ENCODE measurements at places on chromosomes 7 and 10.
A peak's percentile ranks its signal among the peaks of the same experiment; 100 is the strongest.

DNA sequence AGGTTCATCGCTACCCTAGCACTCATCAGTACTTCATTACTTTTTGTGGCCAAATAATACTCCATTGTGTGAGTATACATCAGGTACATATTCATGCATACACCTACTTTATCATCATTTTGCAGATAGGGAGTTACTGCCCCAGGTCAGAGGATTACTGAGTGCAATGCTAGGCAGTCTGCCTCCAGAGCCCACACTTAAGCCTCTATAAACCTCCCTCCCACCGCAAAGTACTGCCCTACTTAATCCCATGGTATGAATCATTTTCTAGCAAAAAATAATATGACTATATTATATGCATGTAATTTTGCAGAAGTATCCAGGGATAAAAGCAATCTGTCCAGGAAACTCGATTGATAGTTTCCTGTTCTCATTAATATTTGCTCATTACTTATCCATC, 194.3 kb downstream of the GRID1 start:
- no peak for DNase-seq

- no peak for DNase-seq
Measured at GRCh38 chr7:37149051-37149772, 299.5 kb downstream of the ELMO1 start.

DNA sequence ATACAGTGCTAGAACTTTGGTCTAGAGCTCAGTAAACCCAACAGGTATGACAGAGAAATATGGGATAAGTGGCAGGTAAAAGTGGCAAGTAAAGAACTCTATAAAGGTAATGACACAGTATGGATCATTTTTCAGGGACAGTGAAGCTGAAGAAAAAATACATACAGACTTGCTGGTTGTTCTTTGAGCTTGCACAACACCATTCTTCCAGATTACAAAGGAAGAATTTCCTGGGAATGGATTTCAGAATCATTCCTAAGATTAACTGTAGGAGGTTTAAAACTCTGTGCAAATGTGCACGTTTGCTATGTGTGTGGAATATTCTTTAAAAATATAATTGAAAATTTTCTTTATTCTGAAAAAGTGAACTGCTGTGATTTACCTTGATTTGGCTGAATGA, 36.0 kb downstream of the PHF14 start:
- DNase-seq: no peak

DNA sequence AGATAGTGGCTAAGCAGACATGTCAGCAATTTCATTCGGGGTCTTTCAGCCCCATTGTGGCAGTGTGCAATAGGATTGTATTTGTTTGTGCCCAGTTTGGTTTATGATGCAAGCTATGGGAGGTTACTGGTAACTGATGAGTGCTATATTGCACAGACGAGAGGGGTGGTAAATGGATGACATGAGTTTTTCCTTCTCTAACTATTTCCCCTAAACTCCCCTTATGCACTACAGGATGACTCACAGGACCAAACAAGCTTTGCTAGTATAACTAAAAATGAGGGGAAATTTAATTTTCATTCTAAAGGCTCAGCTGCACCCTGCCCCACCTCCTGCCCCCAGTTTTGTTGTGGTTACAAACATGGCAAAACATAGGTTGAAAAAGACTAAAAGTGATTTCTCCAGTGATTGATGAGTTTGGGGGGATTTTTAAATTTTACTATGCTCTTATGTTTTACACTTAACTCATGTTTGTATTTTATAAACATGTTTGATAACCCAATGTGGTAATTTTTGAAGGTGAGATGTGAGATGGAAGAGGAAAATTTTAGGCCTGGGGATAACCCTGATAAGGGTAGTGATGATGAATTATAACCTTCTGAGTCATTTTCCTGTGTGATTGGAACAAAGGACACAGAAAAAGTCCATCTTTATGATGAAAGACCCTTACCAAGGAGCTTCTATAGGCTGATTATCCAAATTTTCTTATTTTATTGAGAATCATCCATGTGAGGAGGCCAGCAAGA, 60.8 kb upstream of the NAMPT start:
- peak; percentile 64 for DNase-seq

DNA sequence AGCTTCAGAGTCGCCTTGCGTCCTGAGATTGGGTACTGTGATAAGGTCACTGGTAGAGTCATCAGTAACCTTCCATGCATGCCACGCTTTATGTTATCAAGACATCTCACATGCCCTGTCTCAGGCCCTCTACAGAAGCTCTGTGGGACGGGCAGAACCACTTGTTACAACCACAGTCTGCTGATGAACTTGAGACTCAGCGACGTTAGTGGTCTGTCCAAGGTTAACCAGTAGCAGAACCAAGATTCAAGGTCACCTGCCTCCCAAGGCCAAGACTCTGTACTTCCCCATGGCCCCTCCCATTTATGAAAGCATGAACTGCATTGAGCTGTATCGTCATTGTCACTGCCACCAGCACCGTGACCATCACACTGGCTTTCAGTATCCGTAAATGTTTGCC, 15.0 kb downstream of the IQCE start:
- DNase-seq: no peak

GRCh38 chr7:24939416-24939815, 40.6 kb downstream of the OSBPL3 start:
- no peak for DNase-seq

GRCh38 chr7:129785685-129786514, 166.9 kb downstream of the UBE2H start:
- no peak for DNase-seq

- peak; percentile 13 for DNase-seq
Measured at GRCh38 chr10:133528845-133529575, 1.8 kb downstream of the CYP2E1 start.

GRCh38 chr7:21941611-21942141, 4.0 kb downstream of the CDCA7L start:
- DNase-seq: peak; percentile 67

DNA sequence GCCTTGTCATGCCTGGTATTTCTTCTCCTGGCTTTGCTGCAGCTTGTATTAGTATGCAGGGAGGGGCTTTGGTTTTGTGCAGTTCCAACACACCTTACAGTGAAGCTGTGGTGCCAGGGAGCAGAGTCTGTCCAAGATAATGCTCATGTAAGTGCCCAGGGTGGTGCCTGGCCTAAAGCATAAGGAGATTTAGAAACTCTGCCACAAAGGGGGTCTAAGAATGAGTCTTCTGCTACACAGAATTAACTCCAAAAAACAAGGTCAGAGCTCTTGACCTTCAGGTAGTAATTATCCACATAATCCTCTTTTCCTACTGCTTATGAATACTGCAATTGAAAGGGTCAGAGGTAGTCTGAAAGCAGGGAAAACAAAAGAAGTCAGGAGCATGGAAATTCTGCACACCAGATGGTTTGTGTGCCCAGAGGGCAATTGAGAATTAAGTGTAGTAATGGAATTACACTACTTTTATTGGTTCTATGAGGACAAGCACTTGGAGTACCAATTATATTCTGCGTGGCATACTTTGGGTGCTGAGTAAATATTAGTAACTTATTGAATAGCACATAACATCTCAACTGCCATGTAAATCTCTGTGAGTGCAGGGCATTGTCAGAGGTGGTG, 121.5 kb downstream of the KAT6B start:
- DNase-seq: peak; percentile 63

GRCh38 chr10:22344249-22344648, 1.0 kb upstream of the SPAG6 start:
- DNase-seq: no peak

GRCh38 chr7:52639981-52640380, 395.5 kb upstream of the POM121L12 start:
- DNase-seq: no peak

GRCh38 chr7:99739699-99740572, 4.9 kb upstream of the CYP3A7 start:
- DNase-seq: peak; percentile 7

- DNase-seq: peak; percentile 53
Measured at GRCh38 chr7:70630818-70631457, 501.0 kb upstream of the GALNT17 start.

GRCh38 chr10:86729677-86730076, 26.7 kb upstream of the BMPR1A start:
- no peak for DNase-seq

DNA sequence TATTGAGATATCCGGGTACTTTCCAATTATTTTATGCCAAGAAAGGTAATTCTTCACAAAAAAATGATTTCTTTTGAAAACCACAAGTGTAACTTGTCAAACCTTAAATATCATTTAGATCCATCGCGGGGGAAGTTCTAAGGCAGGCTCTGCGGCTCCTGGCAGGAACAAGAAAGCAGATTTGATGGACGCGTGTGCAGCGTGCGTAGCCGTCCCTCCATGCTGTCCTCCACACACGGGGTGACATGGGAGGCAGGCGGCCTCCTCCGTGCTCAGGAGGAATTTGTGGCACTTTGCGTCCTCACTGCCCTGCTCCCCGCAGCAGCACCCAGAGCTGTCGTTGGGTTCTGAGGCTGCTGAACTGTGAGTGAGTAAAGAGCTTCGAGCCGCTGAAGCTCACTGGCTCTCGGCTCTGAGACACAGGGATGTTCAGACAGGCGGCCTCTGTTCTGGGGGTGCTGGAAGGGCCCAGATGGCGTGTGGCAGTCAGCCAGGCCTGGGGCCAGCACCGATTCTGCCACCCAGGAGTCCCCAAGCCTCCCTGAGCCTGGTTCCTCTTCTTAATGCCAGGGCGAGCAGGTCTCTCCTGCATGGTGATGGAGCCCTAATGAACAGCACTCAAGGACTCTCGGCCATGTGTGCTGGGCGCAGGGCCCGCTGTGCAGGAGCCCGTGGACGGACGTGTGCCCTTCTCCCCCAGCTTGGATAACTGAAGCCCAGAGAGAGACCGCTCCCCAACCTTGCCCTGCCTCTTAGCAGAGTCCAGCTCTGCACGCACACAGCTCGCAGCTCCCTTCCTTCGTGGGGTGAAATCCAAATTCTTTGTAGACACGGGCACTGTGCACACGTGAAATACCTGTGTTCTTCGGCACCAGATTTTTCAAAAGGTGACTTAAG, 185.4 kb upstream of the SHH start:
- no peak for DNase-seq

- no peak for DNase-seq
Measured at GRCh38 chr10:31030260-31030659, 1.4 kb downstream of the ZNF438 start.

- no peak for DNase-seq
Measured at GRCh38 chr10:1094112-1095057, 38.2 kb downstream of the WDR37 start.
